ENCODE measurements at places on chromosomes 5 and 9. TPM values are rescaled to one million over a fixed set of nuclear protein-coding genes. Genes with fewer than 3 reads are reported as not detected.

DNA sequence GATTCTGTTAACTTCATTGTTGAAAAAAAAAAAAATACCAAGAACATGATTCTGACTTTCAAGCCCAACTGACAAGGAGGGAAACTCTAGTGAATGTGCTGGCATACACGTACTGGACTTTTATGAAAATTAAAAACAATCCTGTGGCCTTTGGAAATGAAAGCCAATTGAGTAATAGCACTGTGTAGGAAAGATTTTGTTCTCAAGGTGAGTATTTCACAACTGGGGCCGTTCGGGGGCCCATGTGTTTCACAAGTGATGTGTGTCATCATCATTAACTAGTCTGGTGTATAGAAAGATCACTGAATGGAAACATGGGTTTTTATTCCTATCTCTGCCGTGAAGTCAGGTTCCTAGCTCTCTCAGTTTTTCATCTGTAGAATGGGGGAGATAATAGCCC, 605.0 kb upstream of the CLINT1 start:
- no peak for DNase-seq

DNA sequence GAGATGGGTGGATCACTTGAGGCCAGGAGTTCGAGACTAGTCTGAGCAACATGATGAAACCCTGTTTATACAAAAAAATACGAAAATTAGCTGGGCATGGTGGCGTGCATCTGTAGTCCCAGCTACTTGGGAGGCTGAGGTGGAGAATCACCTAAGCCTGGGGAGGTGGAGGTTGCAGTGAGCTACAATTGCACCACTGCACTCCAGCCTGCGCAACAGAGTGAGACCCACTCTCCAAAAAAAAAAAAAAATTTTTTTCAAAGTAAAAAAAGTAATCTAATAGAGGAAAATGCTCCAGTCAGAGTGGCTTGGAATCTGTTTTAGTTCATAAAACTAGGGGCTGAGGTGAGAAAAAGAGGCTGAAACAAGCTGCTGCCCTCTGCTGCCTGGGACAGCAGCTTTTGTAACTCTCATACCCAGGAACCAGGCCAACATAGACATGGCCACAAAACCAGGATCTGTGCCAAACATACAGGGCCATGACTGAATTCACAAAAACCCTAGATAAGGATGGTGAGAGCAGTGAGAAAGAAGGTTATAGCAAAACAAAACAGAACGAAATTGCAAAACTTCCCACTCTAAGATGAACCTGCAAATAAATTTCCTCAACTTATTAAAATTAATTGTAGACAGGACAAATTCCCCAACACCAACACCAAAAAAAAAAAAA, 13.1 kb upstream of the DCAF12 start:
- DNase-seq: peak; percentile 95

DNA sequence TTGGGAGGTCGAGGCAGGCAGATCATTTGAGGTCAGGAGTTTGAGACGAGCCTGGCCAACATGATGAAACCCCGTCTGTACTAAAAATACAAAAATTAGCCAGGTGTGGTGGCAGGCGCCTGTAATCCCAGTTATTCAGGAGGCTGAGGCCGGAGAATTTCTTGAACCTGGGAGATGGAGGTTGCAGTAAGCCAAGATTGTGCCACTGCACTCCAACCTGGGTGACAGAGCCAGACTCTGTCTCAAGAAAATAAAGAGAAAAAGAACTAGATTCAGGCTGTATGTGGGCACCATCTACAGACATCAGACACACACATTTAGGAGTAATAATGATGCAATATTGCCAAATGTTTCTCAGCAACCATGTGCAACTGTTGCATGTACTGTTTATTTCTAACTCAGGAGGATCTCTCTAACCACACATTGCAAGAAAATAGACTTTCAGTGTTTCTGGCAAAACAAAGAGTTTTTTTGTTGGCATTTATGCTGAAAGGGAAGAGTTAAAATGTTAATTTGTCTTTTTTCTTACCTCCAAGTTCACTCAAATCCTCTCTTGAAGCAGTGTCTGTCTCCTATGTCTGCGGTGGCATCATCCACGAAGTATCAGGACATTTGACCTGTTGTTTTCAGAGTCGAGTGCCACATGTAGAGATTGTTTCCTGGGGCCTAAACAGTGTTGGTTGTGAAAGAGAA, 5.1 kb upstream of the ORM1 start:
- DNase-seq: no peak

DNA sequence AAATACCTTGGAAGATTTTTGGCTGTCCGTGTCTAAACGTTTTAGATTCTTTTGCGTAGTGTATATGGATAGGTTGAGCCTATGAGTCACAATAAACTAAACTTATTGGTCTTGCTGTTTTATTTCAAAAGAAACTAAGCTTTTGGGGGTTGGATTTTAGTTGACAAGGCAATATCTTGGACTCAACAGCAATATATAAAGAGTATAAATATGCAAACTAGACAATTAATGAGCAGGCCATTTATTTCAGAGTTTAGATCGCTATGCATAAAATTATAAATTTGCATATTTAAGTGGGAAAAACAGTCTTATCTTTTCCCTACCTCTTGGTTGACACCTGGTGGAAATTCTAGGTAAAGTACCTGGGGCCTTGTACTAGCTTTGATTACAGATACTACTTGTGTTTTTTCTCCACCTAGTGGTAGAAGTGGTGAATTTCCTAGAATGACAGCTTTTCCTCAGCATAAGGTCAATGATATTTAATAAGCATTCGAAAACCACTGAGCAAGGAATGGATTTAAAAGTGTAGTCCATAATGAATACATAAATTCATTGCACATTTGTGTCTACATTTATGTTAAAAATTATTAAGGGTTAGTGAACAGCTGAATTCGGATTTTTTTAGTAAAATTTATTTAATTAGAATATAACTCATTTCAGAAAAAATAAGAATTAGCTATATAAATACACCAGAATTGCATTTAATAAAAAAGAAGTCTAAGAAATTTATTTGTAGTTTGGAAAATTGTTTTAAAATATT, 1.7 kb upstream of the ARRDC3 start:
- DNase-seq: peak; percentile 89

GRCh38 chr5:126805063-126805462, 28.1 kb downstream of the LMNB1 start:
- peak; percentile 63 for DNase-seq

DNA sequence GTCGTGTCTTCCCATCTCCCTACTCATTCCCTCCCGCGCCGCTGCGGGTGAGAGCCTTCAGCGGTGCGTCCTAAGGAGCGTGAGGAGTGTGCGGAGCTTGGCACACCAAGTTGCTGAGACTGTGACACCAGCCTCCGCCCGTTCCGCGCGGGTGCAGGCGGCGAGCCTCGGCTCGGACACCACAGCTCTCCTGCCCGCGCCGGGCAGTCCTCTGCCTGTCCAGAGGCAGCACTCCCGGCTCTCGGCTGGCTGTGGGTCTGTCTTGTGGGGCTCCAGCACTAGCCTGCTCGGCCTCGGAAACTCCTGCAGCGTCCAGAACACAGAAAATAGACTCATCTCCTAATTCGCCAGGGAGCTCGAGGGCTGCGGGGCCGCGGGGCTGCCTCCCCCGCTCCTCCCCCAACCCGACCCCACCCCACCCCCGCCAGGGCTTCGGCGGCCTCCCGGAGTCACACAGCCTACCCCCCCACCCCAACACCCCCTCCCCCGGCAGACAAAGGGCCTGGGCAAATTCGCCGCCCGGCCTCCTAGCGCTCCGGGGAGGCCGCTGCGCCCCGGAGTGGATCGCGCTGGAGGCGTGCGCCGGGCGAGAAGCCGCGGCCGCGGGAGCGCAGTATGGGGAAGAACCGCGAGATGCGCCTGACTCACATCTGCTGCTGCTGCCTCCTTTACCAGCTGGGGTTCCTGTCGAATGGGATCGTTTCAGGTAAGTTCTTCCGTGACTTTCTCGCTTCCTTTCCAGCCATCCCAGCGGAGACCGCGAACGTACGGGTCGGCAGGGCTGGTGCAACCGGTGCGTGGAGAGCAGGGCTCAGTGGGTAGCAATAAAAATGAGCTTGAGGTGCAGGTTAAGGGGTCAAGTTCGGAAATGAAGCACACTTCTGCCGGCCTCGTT, at the start of gene ADAMTS19:
Gene ADAMTS19, plus strand, starts transcription at position 522 of the 895 bp plus-strand sequence. Its CDS starts 94 bp downstream, at position 616.
- DNase-seq: peak; percentile 97

GRCh38 chr5:148911386-148911785, 85.0 kb downstream of the ADRB2 start:
- DNase-seq: no peak

GRCh38 chr5:149878371-149878770, 66.2 kb downstream of the PDE6A start:
- no peak for DNase-seq

Gene RASEF
- total RNA-seq: 2.1 TPM

Gene PRR16
- 30.4 TPM for total RNA-seq

Gene AHRR
- total RNA-seq: 52.2 TPM

Gene PLK2
- 220 TPM for total RNA-seq

Data from osteoblast (primary cell).